Activated CD4-positive, alpha-beta T cell treated with anti-CD3 and anti-CD28 coated beads for 24 hours (primary cell): ENCODE measurements at places on chromosomes 2 and 18.

DNA sequence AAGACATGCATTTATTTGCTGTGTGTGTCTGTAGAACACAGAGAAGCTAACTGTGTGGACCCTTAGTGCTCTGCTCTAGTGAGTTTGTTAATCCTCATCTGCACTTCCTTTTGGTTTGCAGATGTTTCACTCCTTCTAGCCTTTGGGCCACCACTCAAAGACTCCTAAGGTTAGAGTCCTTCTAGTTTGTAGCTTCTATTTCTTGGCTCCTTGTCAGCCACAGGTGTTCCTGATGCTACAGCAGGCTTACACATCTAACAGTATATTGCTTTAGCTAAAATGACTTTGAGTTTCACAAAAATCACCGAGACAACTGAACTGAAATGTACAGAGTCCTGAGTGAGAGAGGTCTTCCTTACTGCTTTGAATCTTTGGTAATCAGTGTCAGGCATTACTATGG, 551.4 kb downstream of the NRXN1 start:
- no peak for DNase-seq

DNA sequence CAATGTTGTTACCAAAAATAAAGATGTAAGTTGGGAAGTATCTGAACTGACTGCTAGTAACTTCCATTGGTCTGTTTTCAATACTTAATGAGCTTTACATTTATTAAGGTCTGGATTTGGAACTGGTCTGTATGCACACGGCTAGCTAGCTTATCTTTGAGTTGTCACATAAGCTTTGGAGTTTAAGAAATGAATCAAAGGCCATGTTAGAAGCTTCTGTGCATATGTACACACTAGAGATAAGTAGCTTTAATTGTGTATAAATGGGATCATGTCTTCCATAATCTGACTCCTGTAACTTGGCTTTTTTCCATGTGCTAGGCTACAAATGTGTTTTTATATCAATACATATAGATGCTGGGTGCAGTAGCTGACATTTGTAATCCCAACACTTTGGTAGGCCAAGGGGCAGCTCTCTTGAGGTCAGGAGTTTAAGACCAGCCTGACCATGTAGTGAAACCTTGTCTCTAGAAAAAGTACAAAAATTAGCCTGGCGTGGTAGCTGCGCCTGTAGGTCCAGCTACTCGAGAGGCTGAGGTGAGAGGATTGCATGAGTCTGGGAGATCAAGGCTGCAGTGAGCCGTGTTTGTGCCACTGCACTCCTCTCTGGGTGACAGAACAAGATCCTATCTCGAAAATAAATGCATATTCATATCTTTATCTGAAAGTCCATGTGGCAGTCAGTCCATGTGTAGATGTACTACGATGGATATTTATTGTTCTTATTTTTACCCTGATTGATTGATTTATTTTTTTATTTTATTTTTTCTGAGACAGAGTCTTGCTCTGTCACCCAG, 27.2 kb downstream of the ATIC start:
- no peak for DNase-seq

DNA sequence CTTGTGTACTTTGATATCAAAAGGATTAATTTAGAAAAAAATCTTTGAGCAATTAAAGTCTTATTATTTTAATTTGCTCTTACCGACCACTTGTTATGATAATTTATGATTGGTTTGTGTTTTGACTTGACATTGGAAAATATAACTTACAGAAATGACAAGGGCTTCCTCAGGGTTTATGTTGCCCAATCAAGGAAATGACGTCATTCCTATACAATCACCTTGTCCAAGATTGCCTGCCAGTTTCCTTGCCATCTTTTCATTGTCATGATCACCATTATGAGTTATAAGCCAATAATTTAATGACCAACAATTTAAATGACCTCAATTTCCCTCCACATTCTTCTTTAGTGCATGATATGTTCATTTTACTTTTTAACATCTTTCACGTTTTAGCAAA, 351.8 kb upstream of the TMEFF2 start:
- DNase-seq: no peak

- peak; percentile 69 for DNase-seq
These were observed 867 bp upstream of the TTL start for GRCh38 chr2:112481050-112481527.

DNA sequence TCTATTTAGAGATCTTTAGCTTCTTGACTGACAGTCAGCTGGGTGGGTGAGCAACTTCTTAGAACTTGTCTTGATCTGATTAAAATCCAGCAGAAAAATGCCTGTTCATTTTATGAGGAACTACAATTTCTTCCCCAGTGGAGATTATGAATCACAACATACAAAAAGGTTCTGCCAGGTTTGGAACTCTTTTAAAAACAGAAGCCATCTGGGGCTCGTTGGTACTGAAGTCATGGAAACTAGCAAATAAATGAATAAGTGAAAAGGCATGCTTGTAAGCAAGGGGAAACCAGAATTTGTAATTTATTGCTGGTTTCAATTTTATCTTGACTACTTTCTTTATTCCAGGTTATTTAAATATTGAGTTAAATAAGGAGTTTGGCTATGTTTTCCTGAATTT, 767.4 kb downstream of the MBD2 start:
- DNase-seq: no peak

DNA sequence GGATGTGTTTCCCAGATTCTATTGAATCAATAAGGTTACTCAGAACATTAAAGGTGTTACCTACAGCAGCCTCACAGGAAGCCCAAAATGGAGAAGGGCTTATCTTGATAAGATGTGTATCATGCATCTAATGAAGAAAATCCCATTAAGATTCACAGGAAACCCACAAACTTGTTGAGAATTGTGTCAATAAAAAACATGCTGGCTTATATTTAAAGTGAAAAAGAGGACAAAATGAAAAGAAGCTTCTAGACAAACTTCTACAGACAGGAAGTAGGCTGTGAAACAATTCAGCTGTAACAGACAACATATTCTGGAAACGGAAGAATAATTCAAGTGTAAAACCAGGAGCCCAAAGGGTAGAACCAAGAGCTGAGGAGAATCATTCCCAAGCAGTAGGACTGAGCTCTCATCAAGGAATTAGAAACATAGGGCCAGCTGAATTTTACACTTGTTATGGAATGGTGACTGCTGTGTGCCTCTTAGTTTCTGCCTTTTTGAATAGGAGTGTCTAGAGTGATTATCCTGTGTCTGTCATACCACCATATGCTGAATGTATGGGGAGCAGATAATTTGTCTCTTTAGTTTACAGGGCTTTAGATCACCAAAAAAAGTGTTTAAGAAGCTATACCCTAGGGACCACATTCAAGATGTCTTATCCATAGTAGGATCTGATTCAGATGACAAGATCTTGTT, 9.6 kb downstream of the IMMT start:
- no peak for DNase-seq

- DNase-seq: no peak
These were observed 871.7 kb downstream of the DPP10 start for GRCh38 chr2:115314119-115314518.

DNA sequence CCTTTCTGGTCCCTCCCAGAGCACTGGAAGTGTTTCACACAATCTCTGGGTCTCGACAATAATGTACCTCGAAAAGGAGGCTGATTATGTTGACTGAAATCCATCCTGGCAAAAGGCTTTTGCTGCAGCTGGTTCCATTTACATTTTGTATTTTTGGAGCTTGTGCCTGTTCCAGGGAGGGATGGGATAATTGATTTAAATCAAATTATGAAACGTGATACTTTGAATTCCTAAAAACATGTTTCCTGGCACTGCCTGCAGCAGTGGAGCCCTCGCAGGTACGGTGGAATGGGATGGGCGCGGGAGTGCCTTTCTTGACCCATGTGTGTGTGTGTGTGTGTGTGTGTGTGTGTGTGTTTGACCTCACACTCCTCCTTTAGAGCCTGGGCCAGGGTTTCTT, 455.5 kb upstream of the MEIS1 start:
- no peak for DNase-seq

DNA sequence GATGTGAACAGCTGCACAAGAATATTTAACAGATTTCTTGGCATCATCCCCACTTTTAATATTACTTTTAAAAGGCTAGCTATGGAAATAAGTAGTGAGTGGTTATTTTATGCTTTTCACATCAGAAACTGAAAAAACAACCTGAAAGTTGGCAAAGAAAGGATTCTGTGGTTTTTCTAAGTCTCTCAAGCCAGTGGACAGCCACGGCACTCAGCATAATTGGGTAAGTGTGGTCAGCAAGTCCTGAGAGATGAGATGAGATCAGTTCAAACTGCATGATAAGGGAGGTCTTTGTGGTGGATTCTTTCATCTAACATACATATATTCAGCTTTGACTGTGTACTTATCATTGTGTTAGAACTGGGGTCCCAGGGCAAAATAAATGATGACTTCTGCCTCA, 105.2 kb downstream of the LYPD6B start:
- no peak for DNase-seq

DNA sequence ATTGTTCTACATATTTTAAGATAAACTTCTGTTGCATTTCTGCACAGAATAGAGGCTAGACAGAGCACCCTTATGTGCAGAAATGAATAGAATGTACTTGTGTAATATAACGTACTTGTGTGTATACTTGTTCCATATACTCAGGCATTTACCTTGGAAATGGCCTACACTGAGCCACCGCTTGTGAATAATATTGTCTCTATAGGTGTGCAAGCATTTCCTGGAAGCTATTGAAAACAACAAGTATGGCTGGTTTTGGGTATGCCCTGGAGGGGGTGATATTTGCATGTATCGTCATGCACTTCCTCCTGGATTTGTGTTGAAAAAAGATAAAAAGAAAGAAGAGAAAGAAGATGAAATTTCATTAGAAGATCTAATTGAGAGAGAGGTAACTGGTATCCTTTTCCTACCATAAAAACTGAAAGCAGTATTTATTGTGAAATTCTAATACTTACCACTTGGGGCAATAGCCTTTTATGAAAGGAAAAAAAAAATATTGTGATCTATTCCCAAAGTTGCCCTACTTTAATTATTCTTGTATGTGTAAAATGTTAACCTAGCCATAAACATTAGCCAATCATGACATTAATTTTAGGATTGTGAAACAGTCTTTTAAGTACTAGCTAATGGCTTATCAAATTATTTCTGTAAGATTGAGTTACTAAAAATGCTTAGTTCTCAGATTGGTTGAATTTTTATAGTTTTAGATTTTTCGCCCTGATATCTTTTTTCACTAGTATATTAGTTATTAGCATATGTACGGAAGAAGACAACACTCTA, 18.0 kb downstream of the ZC3H15 start:
- DNase-seq: no peak

DNA sequence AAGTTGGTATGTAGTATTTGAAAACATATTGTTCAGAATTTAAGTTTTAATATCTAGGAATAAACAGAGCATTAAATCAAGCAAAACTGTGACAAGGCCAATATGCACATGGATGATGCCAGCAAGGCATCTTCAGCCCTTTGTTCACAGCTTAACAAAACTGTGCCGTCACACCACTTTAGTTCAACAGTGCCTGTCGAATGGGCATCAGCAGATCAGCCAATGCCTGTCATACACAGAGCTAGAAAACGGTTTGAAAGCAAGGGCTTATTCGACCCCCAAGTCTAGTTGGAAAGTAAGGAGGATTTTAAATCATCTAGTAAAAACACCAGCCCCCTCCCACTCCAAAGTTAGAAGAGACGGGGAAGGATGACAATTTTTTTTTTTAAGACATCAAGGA, 16.7 kb downstream of the ZEB2 start:
- no peak for DNase-seq

DNA sequence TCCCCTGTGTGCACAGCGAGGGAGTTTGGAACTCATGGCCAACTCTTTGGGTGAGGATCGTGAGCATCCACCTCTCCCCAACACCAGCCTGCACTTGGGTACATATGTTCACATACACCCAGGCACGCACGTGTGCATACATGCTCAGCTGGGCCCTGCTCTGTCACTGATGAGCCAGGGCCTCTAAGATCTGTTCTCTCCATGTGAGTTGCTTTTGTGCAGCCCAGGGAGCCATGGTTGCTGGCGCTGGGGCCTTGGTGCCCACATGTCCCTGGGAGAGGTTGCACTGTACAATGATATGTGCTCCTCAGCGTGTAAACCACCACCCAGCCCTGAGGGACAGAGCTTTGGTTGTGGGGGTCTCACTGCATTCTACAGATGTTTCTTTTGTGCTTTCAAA, 44.1 kb downstream of the KLHL29 start:
- no peak for DNase-seq

GRCh38 chr2:7572450-7572849, 655.2 kb downstream of the RNF144A start:
- no peak for DNase-seq

DNA sequence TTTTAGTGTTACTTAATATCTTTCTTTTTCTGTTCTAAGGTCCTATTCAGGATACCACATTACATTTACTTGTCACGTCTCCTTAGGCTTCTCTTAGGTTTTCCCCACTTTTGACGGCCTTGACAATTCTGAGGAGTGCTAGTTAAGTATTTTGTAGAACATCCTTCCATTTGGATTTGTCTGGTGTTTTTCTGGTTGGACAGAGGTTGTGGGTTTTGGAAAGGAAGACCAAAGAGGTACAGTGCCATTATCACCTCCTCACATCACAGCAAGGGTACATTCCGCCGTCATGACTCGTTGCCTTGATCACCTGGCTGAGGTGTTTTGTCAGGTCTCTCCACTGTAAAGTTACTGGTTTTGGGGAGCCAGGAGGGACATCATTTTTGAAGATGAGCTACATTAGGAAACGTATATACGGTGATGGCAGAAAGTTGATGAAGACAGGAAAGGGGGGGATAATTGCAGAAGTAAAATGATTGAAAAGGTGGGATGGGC, 88.4 kb upstream of the TMEM247 start:
- no peak for DNase-seq

GRCh38 chr2:24739354-24740025, 53.7 kb downstream of the PTRHD1 start:
- DNase-seq: no peak

GRCh38 chr2:85247610-85248009, 80.2 kb downstream of the TGOLN2 start:
- no peak for DNase-seq

- DNase-seq: peak; percentile 34
These were observed 954 bp downstream of the CCNT2 start for GRCh38 chr2:134919341-134920210.

DNA sequence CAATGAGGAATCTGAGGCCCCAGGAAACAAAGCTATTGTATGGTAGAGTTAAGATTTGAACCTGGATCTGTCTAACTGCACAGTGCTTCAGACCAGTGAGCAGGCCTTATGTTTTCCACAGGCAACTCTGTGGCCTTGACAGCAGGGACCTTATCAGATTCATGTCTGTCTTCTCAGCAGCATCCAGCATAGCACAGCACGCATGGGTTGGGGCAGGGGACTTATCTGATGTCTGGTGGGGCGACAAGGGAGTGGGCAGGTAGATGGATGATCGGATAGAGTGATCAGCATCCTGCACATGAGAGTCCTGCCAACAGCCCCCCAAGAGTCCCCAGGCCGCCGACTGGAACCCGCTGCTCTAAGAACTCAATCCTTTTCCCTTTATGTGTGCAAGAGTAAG, 28.7 kb upstream of the KCNF1 start:
- no peak for DNase-seq
